ENCODE measurements at places on chromosomes 13 and 19.

DNA sequence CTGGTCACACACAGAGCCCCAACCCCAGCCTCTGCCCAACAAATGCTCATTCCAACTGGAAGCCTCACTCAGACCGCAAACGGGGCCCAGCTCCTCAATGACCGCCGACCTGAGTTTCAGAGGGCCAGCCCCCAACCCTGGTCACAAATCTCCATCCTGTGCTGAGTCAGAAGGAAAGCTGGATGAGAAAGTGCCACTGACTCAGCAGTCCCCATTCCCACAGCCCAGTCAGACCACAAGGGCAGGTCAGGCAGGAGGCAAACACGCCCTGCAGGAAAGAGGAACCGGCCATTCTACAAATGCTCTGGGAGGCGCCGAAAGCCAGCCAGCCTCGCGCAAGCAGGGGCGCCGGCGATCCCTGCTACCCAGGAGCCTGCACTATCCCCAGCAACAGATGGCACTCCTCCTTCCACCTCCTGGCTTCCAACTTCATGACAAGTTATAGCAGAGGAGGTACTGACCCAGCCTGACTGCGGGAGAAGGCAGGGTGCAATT, 14.1 kb upstream of the PRKD2 start:
- peak; percentile 94 for DNase-seq

DNA sequence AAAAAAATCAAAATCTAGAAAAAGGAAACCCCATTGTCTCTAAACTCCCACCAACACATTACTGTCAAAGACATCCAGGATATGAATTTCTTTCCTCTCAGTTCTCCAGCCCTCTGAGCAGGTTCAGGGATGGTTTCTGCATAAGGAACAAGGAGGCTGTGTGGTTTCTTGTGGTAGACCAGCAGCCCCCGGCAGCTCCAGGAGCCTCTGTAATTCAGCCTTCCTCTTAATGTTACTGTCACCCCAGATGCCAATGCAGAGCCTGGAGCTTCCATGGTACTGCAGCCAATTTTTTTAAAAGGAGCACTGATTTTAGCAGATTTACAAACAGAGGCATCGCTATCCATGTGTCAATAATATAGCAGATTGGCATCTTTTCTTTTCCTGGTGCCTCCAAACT, 100.6 kb upstream of the FAM216B start:
- no peak for DNase-seq

- no peak for DNase-seq
Observed at GRCh38 chr19:14237014-14237941, 31.3 kb upstream of the ADGRL1 start.

DNA sequence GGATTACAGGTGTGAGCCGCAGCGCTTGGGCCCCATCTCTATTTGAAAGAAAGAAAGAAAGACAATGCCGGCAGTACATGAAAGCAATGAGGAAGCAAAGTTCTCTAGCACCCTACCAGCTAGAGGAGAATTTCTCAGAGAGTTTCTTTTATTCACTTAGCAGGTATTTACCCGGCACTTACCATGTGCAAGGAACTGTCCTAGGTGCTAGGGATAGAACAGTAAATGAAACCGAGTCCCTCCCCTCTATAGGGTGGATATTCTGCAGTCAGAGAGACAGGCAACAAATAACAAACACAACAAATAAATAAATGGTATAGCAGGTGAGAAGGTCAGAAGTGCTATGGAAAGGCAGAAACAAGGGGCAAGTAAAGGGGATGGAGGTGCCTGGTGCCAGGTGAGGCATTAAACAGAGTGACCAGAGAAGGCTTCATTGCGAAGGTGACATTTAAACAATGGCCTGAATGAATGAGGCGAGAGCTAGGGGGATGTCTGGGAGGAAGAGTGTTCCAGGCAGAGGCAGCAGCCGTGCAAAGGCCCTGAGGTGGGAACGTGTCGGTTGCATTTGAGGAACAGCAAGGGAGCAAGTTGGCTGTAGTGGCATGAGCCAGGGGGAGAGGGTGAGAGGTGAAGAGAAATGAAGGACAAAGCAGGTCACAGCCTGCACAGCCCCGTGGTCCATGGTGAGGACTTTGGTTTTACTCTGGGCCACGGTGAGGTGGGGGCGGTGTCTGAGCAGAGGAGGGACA, 10.8 kb upstream of the MYH14 start:
- DNase-seq = no peak

GRCh38 chr13:63010072-63010658, 1594.5 kb upstream of the PCDH20 start:
- no peak for DNase-seq

DNA sequence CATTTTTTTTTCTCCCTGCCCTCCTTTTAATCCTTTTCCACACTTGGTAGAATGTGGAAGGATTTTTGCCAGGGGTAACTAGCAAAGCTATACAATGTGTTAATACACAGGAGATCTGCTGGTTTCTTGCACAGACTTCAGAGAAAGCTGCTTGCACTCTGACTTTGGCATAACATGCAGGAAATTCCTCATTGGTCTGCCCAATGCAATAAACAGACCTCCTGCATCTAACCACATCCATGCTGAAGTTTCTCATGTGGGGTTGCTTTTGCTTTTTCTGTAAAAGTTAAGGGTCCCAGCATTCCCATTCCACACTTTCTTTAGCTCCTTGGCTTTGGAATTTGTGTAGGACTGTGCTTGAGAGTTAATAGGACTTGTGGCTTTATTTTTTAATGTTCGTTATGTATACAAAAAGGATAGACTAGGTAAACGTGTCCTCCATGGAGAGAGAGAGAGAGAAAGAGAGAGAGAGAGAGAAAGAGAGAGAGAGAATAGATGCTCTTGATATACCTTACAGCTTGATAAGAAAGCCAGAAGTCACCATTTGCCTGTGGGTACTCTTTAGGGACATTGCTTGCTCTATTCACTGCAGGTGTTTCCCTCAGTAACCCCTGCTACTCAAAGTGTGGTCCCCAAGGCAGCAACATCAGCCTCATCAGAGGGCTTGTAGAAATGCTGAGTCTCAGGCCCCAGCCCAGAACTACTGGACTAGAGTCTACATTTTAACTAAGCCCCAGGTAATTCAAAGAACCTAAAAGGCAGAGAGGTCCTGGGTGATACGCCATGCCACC, 170.5 kb downstream of the SHISA2 start:
- no peak for DNase-seq

GRCh38 chr13:105914291-105915036, 621.0 kb downstream of the EFNB2 start:
- DNase-seq = no peak

DNA sequence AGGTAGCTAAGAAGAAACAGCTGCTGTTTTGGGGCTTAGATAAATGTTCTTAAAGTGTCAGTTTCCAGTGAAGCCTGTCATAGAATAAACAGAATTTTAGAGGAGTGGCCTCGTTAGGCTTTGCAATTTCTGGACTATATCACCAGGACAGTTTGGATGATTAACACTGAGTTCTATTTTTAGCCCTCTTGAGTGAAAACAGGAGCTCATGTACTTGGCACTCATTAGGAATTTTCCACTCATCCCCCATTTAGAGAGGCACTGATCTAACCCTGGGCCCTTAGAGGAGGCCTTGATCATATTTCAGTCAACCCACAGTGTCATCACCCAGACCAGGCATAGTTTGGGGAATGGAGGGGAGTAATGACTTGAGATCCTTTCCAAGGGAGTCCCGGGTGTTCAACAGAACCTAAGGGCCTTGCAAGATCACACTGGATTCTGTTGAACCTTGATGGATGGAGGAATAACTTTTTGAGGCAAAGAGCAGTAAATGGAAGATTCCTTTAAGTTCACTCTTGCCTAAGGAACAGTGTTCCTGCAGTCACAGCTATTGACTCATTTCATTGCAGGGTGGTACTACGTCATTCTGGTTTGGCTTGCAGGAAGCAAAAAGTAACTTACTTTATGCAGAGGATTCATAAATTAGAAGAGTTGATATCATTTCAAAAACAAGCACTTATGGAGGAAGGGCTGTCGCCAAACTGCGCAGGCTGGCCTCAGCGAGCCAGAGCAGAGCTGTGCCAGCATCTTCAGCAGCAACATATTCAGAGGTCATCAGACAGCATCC, 160.2 kb downstream of the SLC7A1 start:
- DNase-seq = no peak

DNA sequence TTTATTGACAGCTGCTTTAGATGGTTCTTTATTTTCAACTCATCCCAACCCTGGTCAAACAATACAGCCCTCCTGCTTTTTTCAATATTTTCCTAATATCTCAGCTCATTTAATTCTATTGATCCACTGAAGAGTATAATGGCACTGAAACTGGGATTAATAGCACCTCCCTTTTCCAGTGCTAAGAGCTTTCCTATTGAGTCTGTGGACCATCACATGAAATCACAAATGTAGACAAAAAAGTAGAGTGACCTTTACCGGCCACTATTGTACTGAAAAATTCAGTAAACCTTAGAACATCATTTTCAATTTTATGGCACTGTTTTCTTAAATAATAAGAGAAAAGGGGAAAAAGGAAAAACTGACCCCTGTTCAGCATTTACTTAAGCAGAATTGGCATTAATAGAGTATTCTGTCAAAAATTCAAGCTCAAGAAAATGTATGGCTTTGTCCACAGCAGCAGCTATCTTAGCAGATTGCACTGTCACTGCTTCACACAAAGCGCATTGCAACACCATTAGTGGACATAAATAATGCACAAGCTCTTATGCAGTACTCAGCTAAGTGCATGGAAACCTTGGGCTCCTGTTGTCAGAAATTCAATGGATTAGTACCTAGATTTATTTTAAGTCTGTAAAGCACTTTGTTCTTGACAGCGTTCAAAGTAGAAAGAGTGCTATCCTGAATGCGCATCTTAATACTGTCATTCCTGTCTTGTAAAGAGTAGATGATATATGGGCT, 851.0 kb upstream of the KLHL1 start:
- DNase-seq = no peak

DNA sequence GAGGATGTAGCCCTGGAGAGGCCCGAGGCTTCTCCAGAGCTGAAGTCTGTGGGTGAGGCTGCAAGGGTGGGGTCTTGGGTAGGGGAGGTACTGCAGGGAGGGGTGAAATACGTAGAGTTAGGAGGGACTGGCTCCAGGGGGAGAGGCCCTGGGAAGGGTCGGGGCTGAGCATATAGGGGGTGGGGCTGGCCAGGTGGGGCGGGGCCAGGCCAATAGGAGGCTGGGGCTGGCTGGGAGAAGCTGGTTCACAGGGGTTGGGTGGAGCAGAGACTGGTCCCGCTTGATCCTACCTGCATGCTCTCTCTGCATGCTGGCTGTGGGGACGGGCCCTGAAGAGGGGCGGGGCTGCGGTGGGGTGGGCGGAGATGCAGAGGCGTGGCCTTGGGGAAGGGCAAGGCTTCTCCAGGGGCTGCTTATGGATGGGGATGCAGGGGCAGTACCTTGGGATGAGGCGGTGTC, 51.9 kb downstream of the CELF5 start:
- DNase-seq = no peak

- DNase-seq = no peak
Observed at GRCh38 chr13:106108346-106108745, 427.1 kb downstream of the EFNB2 start.

- DNase-seq = no peak
Observed at GRCh38 chr19:16476401-16476800, 4.6 kb upstream of the EPS15L1 start.

DNA sequence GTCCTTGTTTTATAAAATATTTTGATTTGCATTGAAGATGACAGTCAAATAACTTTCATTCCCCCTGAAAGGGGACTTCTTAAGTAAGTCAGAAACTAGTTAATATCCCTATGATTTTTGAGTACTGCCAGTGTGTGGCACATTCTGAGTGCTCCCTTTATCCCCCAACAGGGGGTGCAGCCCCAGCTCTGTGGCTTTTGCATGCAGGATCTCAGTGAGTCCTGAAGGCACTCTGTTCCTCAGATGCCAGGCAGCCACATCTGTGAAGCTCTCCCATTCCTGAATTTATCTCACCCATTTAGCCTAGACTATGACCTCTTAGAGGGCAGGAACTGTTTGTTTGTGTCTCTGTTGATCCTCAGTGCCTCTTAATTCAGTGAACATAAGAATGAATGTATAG, 123.1 kb downstream of the CDK8 start:
- DNase-seq = no peak

GRCh38 chr13:70297189-70297616, 189.0 kb upstream of the KLHL1 start:
- DNase-seq = no peak

- no peak for DNase-seq
Observed at GRCh38 chr13:87208636-87209035, 462.5 kb upstream of the SLITRK5 start.

DNA sequence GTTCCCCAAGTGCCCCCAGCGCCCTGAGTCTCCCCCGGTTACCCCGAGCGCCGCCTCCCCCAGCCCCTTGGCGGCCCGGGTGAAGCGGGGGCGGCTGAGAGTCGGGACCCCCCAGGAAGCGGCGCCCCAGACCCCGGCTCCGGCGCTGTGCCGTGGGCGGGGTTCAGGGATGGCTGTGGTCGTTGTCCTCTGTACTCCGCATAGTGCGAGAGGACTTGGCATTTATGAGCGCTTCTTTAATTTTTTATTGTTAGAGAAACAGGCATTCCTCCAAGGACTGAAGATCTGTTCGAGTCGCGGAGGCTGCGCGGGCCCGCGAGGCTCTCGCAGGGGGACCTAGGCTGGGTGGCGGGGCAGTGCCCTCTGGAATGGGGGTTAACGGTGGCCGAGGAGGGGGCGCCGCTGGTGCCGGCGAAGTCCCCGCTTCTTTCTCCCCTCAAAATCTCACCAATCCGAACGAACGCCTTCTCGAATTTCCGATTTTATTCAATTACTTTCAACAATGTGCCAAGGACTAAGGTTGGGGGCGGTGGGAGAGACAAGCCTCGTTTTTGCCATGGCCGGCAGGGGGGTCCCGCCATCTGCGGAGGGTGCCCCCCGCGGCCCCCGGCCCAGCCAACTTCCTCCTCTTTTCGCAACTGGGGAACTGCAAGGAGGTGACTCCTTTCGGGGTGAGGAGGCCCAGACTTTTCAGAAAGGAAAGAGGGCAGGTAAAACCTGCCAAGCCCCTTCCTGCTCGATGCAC, 596 bp upstream of the GJB2 start:
- no peak for DNase-seq

- no peak for DNase-seq
Observed at GRCh38 chr13:103022336-103022735, 43.9 kb downstream of the SLC10A2 start.

DNA sequence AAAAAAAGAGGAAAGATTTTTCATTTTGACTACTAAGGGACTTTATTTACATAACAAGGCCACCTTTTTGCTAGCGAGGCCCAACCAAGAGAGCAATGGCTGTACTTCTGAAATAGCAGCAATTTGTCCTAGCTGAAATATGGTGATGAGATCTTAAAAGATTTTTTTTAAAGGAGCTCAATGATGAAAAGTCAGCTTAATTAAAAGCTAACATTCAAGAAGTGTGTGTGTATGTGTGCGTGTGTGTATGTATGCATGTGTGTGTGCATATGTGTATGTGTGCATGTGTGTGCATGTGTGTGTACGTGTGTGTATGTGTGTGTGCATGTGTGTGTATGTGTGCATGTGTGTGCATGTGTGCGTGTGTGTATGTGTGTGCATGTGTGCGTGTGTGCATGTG, 24.6 kb upstream of the TM9SF2 start:
- no peak for DNase-seq

GRCh38 chr13:24734950-24735349, 29.0 kb upstream of the RNF17 start:
- no peak for DNase-seq

All from RCC 7860 (cell line).